ENCODE measurements at places on chromosomes 16 and 17.

GRCh38 chr17:4605826-4606225 is 21.5 kb downstream of the SMTNL2 start:
- no peak for DNase-seq

- DNase-seq, result no peak
These were observed 5.2 kb upstream of the FANCA start for GRCh38 chr16:89821438-89822187.

- no peak for DNase-seq
These were observed 335.5 kb upstream of the ZFHX3 start for GRCh38 chr16:73383195-73383987.

GRCh38 chr17:51128076-51128475 is 7.4 kb upstream of the SPAG9 start:
- DNase-seq, result no peak

GRCh38 chr17:65099475-65099874 is 37.7 kb upstream of the RGS9 start:
- no peak for DNase-seq

DNA sequence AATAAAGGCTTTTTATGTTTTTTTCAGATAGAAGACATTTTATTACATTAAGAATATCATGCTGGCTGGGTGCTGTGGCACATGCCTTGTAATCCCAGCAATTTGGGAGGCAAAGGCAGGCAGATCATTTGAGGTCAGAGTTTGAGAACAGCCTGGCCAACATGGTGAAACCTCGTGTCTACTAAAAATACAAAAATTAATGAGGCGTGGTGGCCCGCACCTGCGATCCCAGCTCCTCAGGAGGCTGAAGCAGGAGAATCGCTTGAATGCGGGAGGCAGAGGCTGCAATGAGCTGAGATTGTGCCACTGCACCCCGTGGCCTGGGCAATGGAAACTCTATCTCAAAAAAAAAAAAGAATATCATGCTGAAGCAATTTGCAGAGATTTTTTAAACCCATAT is 29.1 kb upstream of the HAPSTR1 start:
- DNase-seq, result no peak

GRCh38 chr16:88491560-88492310 is 38.7 kb downstream of the ZFPM1 start:
- DNase-seq, result no peak

DNA sequence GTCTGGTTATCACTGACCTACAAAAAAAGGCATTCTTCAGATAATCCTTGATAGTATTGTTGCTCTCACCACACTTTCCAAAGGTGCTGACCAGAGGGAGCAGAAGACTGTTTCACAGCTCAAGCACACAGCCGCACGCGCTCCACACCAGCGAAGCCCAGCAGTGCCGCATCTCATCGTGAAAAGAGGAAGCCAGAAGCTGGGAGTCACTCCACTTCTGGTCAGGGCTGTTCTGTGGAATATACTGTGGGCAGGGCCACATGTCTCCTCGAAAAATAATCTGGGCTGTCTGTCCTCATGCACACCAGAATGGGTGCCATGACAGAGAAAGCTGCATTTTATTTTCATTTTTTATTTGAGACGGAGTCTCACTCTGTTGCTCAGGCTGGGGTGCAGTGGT is 7.3 kb upstream of the PRSS36 start:
- DNase-seq, result no peak

GRCh38 chr16:11202260-11203091 is 53.5 kb downstream of the SOCS1 start:
- no peak for DNase-seq

GRCh38 chr16:83972256-83973008 is 4.4 kb downstream of the NECAB2 start:
- DNase-seq, result no peak

DNA sequence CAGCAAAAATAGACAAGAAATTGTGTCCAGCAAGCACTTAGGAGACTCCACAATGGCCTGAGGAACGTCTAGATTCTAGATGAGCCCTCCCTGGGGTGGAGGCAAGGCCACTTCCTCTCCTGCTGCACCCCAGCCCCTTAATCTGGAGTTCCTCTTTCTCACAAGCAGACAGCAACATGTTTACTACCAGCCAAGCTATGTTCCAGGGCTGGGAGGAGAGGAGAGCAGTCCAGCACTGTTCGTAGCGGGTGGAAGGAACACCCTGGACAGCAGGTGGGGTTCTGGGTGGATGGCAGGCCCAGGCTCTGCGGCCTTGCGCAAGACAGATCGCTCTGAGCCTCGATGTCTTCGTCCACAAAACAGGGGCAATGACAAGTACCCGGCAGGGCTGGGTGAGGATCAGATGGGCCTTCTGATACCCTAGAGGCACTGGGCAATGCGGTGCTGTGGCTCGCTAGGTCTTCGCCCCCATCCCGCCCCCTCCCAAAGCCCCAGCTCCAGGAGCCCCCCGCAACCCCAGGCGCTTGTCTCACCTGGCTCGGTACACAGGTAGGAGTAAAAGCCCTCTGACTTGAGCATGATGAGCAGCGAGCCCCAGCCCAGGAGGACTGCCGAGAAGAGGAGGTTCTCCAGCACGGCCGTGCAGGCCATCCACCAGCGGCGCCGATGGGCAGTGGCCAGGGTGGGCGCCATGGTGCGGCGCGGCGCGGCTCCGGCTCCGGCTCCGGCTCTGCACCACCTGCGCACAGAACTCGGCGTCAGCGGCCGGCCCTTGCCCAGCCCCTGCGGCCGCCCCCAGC is 1.3 kb downstream of the SLC43A2 start:
- DNase-seq, result no peak

GRCh38 chr16:54194334-54194743 is 92.2 kb downstream of the IRX3 start:
- DNase-seq, result no peak

- no peak for DNase-seq
These were observed 3.5 kb downstream of the ACBD4 start for GRCh38 chr17:45138911-45139532.

DNA sequence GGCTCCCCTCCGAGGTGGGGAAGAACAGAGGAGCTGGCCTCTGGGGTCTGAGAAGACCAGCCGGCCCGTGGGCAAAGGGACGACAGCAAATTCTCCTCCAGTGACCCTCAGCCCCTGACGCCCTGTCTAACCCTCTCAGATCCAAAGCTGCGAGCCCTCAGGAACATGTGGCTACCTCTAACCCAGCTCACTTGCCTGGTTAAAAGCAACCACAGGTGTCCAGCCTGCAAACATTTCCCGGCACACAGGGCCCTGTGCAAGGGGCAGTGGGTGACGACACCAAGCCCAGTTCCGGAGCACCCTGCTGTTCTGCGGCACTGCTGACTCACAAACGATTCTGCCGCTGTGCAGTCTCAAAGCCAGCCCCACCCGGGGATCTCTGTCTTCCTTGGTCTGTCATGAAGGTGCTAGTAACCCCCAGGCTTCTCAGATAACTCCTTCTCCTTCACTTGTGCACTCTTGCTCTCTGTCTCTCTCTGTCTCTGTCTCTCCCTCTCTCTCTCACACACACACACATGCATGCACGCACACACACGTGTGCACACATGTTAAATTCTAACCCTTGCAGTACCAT is 23.0 kb downstream of the WNT3 start:
- DNase-seq, result no peak

All from CD4-positive, alpha-beta memory T cell (primary cell).